ENCODE measurements at places on chromosomes 7 and 10. TPM values are rescaled to one million over a fixed set of nuclear protein-coding genes. Genes with fewer than 3 reads are reported as not detected.

TLL2 gene
- polyA plus RNA-seq: 0.48 TPM

EIF5AL1 gene
- polyA plus RNA-seq: 0.91 TPM

BICC1 gene
- 4.2 TPM for polyA plus RNA-seq

DNA sequence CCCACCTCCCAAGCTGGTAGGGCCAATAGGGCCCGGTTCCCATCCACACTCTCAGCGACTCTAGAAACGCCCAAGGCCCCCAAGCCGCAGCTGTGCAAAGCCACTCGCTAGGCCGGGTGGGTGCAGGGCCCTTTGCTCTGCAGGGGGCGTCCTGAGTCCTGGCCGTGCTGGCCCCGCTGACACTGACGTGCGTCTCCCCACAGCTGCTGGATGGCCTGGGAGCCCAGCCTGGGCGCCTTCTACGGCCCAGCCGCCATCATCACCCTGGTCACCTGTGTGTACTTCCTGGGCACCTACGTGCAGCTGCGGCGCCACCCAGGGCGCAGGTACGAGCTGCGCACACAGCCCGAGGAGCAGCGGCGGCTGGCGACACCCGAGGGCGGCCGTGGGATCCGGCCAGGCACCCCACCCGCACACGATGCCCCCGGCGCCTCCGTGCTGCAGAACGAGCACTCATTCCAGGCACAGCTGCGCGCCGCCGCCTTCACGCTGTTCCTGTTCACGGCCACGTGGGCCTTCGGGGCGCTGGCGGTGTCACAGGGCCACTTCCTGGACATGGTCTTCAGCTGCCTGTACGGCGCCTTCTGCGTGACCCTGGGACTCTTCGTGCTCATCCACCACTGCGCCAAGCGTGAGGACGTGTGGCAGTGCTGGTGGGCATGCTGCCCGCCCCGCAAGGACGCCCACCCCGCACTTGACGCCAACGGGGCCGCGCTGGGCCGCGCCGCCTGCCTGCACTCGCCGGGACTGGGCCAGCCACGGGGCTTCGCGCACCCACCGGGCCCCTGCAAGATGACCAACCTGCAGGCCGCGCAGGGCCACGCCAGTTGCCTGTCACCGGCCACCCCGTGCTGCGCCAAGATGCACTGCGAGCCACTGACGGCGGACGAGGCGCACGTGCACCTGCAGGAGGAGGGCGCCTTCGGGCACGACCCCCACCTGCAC lies 31.6 kb upstream of the KNDC1 start:
- H3K27me3 ChIP-seq: no peaks in the 10 kb centered on the region
- H3K4me3 ChIP-seq: no peak overlapping the region
- H3K27ac ChIP-seq: no peak overlapping the region
- no peaks in the 10 kb centered on the region for H3K4me1 ChIP-seq
- DNase-seq: no peak

GRCh38 chr10:47306387-47307210 lies 6.6 kb downstream of the GDF10 start:
- no peak overlapping the region for H3K4me3 ChIP-seq
- H3K36me3 ChIP-seq: no peaks in the 10 kb centered on the region
- H3K27ac ChIP-seq: no peak overlapping the region
- no peak for DNase-seq

- no peak overlapping the region for H3K27ac ChIP-seq
- H3K4me3 ChIP-seq: no peak overlapping the region
- H3K4me1 ChIP-seq: peaks cover 10% of the 10 kb centered on the region
- DNase-seq: no peak
- H3K27me3 ChIP-seq: no peaks in the 10 kb centered on the region
- peaks cover 1% of the 10 kb centered on the region for H3K36me3 ChIP-seq
Measured at GRCh38 chr10:77563638-77564270, 73.9 kb downstream of the KCNMA1 start.

DNA sequence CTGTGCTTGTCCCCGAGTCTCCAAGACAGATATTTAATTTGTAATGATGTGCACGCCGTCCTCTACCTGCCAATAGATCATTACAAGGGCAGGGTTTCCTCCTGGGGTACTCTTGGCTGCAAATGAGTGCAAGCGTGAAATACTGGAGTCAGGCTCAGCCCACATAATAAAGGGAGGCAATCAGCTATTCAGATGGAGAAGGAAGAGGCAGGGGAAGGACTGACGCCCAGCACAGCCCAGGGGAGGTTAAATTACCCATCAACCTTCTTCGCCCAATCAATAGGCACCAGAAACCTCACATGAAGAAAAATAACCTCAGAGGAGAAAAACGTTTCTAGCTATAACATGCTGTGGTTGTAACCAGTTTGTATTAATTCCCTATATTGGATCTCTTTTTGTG lies 544.9 kb upstream of the ADARB2 start:
- no peak overlapping the region for H3K4me3 ChIP-seq
- no peaks in the 10 kb centered on the region for H3K27me3 ChIP-seq
- no peaks in the 10 kb centered on the region for H3K36me3 ChIP-seq
- no peak overlapping the region for H3K27ac ChIP-seq

DNA sequence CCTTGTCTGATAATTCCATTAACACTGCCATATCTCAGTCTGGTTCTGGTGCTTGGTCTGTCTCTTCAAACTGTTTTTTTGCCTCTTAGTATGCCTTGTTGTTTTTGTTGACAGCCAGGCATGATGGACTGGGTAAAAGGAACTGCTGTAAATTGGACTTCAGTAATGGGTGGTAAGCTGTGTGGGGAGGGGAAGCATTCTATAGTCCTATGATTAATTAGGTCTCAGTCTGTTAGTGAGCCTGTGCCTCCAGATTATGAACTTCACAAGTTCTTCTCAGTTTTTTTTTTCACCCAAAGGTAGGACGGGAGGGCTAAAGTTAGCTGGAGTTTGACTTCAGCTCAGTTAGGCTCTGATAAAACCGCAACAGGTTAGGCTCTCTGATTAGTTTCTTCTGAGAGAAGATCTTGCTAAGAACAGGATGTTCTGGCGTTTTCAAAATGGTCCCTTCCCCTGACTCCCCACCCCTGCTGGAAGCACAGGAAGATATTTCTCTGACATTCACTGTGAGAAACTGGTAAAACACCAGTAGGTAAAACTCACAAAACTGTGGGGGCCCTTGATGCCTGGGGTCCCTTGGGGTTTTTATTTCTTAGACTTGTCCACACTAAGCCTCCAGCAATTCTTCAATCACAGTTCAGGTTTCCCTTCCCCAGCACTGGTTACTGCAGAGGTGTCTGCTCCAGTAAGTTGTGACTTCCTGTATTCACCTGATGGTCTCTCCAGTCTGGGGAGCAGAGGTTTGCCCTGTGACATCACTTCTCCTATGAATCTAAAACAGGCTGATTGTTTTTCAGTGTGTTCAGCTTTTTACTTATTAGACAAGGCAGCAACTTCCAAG lies 43.3 kb upstream of the CCDC71L start:
- no peaks in the 10 kb centered on the region for H3K4me1 ChIP-seq
- no peak overlapping the region for H3K27ac ChIP-seq
- no peak for DNase-seq
- no peak overlapping the region for H3K4me3 ChIP-seq
- no peaks in the 10 kb centered on the region for H3K27me3 ChIP-seq

Measured in keratinocyte (primary cell).